T-helper 17 cell (primary cell): ENCODE measurements at places on chromosomes 2 and 18.

DNA sequence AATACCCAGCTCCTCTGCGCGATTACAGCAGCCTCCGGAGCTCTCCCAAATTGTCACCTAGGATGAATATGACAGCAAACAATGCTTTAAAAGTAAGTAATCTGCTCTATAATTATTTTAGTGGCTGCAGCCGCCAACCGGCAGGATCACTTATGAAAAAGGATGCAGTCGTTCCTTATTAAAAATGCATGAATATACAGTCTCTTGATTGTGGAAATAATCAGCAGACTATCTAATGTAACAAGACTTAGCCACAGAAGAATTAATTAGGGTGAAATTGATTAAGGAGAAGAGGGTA lies 71.8 kb upstream of the STPG4 start:
- DNase-seq = no peak

- no peak for DNase-seq
Observed at GRCh38 chr2:106096299-106097037, 97.6 kb downstream of the UXS1 start.

DNA sequence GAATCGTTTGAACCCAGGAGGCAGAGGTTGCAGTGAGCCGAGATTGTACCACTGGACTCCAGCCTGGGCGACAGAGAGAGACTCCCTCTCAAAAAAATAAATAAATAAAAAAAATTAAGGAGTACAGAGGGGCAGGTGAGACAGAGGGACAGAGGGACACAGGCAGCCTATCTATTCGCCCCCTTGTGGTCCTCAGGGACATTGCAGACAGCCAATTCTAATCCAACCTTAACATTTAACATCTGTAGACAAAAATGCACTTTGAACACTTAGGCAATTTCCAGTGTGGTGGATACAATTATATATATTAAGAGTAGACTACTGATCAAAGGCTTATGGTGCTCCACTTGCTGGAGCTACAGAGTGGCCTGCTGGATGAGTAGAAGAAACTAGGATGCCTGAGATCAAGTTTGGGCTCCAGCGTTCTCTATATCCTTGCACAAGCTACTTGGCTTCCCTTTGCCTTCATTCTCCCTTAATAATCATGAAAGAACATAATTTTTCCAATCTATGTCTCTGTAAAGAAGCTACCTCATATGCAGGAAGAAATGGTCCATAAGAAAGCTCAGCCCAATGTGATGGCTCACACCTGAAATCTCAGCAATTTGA lies 8.2 kb upstream of the SMARCAL1 start:
- peak; percentile 27 for DNase-seq

DNA sequence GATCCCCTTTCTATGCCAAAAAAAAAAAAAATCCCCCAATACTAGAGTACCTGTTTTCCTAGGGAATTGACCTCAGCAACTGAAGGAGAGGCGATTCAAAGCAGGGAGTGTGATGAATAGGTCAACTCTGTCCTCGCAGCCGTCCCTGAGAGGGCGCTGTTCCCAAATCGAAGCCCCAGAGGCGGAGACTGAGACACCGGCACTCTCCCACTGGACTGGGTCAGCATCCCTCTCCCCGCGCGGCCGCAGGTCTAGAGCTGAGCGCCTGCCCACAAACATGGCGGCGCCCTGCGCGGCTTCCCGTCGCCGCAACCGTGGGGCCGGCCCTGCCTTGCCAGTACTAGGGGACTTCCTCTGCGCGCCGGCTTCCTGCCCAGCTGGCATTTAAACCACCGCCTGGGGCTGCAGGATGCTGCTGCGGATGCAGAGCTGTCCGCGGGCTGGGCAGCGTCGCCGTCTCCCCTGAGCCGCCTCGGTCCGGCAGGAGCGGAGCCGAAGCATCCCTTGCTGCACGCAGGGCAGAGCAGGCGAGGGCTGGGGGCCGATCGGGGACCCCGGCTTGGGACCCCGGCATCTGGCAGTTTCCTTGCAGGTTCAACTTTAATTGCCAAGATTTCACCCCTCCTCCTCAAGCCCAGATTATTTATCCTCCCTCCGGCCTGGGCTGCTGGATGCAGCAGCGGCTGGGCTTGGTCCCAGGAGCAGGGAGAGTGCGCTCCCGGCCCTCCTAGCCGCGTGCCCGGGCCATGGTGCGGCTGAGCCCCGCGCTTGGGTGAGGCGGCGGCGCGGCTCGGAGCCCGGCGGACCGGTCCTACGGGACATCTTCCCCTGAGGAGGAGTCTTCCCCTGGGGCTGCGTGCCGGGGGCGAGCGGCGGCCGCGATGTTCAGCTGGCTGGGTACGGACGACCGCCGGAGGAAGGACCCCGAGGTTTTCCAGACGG lies at the start of gene EHD3:
Gene EHD3 (plus strand): TSS at position 412 of the 942 bp plus-strand sequence. CDS start 470 bp downstream, at position 882.
- DNase-seq = peak; percentile 58

DNA sequence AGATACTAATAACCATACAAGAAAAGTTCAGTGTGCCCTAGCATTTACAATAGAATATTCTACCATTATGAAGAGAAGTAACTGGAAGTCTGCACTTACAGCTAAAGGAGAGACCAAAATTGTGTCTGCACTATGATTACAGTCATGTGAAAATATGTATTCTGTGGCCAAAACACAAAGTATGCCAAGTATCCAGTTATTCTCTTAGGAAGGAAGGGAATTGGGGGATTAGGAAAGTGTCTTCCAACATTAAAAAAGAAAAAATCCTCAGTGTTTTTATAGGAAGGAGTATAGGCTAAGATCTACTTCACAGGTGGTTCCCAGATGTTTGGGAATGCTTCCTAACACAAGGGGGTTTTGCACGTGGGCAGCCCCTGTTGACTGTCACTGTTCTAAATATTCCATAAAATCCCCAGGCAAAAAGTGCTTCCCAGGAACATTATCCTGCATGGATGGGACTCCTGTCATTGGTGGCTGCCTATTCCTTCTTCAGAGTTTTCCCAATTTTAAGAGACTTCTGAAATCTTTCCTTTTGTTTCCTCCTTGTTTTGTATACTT lies 180.2 kb upstream of the KLHL29 start:
- DNase-seq = no peak

DNA sequence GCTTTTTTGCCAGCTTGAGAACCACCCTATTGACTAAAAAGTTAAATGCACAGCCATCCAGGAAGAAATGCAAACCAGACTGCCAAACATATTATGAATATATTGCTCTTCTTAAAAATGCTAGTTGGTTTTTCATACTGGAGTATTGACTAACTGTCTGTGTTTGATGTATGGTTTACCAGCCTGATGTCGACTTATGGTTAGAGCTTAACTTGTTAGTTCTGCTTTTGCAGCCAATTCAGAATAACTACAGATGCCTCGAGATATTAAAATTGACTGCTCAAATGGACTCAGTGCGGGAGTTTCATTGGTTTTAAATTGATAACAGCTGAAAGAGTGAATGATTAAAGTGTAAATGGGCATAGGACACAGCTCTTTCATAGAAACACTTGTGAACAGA lies 369.8 kb downstream of the ARHGAP15 start:
- DNase-seq = no peak

DNA sequence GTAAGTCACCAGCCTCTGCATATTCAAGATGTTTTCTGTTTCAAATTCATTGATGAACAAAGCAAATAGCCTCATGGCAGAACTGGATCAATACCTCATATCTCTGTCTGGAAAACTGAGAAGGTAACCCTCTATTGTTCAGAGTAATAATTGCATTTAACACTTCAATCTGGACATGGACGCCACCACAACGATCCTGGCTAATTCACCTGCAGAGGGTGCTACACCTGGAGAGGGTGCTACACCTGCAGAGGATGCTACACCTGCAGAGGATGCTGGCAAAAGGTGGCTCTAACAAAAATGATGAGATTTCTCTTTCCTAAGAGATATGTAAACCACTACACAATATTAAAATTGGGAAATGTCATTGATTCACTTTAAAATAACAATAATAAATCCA lies 183.1 kb upstream of the HNRNPA3 start:
- no peak for DNase-seq

DNA sequence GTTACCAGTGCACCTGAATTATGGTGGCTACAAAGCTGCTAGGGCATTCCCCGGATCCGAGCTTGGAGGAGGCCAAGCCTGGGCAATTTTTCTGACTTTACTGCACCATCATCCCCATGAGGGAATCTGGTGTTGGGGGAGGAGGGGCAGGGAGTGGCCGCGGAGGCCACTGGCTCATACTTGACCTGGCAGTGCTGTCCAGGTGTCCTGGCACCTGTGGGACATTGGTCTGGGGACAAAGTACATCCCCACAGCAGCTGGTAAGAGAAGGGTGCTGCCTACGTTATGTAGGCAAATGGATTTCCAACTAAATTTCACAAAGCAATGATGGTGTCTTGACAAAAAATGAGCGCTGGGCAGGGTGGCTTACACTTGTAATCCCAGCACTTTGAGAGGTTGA lies 48.3 kb downstream of the KLHL29 start:
- no peak for DNase-seq

GRCh38 chr2:100808582-100808981 lies 11.4 kb upstream of the NPAS2 start:
- DNase-seq = no peak

DNA sequence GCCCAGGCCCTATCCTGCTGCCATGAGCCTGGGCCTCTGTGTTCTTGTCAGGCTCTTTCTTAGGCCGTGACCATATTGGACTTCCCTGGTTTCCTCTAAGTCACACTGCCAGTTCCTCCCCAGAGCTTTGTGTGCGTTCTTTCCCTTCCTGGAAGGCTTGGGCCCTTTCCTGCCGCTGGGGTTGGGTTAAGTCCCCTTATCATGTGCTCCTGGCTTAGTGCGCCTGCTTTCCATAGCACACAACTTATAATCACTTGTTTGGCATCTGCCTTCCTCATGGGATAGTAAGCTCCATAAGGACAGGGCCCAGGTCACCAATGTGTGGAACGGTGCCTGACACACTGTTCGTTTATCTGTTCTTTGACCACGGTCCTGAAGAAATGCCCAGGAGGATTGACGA lies 31.3 kb downstream of the NIFK start:
- DNase-seq = no peak

DNA sequence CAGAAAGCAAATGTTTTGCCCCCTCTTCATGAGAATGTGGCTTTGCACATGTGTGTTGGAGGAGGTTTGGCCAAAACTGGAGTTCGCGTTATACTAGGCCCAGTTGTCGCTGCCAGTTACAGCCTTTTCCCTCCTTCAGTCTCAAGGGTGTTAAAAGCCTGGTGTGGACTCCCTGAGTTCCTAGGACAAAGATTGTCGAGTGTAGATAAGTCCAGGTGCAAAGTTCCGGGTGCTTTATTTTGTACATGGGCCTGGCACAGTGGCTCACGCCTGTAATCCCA lies 542 bp upstream of the RNF103 start:
- DNase-seq = no peak

- no peak for DNase-seq
Observed at GRCh38 chr2:47065771-47066380, 89.2 kb downstream of the STPG4 start.

DNA sequence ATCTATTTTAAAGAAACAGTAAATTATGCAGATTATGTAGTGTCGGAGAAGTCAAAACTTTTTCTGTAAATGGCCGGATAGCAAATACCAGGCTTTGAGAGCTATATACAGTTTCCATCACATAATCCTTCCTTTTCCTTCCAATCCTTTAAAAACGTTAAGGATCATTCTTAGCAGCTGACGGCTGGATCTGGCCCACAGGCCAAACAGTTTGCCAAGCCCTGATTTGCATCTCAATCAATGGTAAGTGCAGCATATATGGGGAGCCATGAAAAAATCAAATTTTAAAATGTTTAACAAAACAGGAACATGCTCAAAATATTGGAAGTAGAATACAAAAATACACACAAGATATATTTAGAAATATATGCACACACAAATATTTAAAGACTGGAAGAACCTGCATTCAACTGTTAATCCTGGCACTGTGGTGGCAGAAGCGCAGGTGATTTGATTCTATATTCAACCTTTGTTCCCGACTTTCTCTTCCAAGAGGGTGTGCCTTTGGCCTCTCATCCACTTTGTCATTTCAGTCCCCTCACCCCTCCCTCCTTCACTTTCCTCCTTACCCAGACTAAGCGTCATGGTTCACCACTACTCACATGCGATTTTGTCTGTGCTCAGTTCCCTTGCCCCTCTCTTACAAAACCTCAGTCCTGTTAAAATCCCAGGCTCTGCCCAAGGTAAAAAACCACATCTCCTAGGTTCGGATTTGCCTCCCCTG lies 27.3 kb downstream of the NDUFA10 start:
- DNase-seq = no peak

DNA sequence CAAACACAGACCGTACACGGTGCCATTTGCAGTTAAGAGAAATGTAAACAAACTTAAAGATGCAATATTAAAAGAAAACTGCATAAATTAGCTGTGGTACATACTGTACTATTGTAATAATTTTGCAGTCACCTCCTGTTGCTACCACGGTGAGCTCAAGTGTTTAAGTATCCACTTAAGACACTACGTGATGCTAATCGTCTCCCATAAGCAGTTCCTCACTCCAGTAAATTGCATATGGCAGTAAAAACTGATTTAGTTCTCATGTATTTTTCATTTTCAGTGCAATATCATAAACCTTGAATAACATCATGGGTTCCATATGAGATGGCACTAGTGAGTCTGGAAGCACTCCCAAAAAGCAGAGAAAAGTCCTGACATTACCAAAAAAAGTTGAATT lies 14.4 kb downstream of the CLEC4F start:
- no peak for DNase-seq

GRCh38 chr18:8029061-8029460 lies 461.9 kb downstream of the PTPRM start:
- DNase-seq = no peak

- no peak for DNase-seq
Observed at GRCh38 chr2:69163109-69163508, 150.1 kb downstream of the ANTXR1 start.

DNA sequence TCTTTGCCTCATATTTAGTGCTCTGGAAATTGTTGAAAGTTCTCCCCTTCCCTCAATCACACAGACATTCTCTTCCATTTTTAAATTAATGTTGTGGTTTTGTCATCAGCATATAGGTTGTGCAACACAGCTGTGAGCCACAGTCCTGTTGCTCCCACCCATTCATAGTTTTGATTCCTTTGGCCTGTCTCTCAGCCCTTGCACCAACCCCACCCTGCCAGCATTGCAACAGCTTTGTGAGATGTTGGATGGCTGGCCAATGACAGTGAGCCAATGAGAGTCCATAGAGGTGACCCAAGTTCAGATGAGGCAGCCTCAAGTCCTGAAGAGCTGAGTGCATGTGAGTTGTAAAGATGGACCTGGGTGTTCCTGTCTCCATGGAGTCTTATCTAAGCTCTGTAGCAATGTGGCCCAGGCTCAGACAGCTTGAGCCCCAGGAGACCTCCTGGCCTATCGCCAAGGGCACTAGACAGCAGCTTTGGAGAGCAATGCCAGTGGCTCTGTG lies 775.5 kb downstream of the RNF144A start:
- no peak for DNase-seq
